Activated gamma-delta T cell treated with anti-CD3 and anti-CD28 coated beads, Interleukin-2, amount 50 U/mL, for 16 hours (primary cell): ENCODE measurements at places on chromosomes 6 and 20.

DNA sequence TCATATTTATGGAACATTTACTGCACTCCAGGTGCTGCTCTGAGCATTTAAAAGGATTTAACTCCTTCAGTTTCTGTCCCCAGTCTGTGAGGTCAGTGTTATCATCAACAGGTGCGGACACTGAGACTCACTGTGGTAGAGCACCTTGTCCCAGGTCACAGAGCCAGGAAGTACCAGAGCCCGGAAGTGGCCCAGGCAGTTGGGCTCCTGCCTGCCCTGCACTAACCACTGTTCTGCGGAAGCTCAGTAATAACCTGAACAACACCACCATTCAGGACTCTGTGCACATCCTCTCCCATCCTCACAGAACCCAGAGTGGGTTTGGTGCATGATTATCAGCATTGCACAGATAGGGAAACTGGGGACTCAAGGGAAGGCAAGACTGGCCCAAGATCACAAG, 16.8 kb upstream of the SIRPG start:
- no peak for DNase-seq

DNA sequence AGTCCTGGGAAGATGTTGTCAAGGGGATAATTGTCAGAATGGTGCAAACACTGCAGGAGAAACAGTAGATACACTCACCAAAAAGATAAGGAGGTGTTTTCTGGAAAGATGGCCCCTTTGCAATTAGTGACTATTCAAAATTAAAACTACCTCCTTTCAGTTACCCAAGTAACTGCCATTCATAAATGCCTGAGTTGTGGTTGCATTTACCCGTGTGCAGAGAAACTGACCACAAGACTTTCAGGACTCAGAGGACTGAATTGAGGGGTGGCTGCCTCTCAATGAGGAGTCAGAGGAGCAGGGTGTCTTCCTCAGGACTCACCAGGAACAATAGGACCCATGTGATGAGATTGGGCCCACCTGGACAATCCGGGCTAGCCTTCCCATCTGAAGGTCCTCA, 39.0 kb downstream of the GCM1 start:
- no peak for DNase-seq

GRCh38 chr6:27400877-27401642, 12.5 kb downstream of the ZNF391 start:
- DNase-seq = no peak

- no peak for DNase-seq
Observed at GRCh38 chr6:112179631-112180030, 74.7 kb downstream of the LAMA4 start.

GRCh38 chr6:112939563-112939962, 592.4 kb downstream of the RFPL4B start:
- no peak for DNase-seq
